ENCODE measurements at places on chromosomes 6 and 20.

- DNase-seq: no peak
These were observed 83.0 kb downstream of the SNX5 start for GRCh38 chr20:17885544-17885943.

DNA sequence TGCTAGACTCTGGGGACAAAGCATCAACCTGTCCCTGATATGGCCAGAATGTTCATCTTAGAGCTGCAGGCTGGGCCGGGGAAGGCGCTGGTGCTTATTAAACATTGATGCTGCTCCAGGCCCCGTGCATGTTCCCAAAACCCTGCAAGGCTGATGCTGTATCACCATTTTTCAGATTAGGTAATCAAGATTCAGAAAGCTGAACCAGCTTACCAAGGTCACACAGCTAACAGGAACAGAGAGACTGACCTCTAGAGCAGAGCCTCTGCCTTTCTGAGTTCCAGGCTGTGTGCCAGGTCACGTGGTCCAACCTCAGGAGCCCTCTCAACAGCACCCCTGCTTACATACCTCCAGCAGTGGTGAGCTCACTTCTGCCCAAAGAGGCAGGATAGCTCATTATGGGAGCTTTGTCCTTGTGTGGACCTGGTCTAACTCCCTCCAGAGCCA, 16.1 kb upstream of the VSTM2L start:
- DNase-seq: no peak

- no peak for DNase-seq
These were observed 92.5 kb upstream of the NXT1 start for GRCh38 chr20:23257848-23258746.

- no peak for DNase-seq
These were observed 45.1 kb downstream of the PTPRA start for GRCh38 chr20:2918096-2919049.

GRCh38 chr6:139029470-139030227, 1.1 kb downstream of the ABRACL start:
- no peak for DNase-seq

GRCh38 chr6:69917834-69918233, 51.5 kb downstream of the COL19A1 start:
- no peak for DNase-seq

DNA sequence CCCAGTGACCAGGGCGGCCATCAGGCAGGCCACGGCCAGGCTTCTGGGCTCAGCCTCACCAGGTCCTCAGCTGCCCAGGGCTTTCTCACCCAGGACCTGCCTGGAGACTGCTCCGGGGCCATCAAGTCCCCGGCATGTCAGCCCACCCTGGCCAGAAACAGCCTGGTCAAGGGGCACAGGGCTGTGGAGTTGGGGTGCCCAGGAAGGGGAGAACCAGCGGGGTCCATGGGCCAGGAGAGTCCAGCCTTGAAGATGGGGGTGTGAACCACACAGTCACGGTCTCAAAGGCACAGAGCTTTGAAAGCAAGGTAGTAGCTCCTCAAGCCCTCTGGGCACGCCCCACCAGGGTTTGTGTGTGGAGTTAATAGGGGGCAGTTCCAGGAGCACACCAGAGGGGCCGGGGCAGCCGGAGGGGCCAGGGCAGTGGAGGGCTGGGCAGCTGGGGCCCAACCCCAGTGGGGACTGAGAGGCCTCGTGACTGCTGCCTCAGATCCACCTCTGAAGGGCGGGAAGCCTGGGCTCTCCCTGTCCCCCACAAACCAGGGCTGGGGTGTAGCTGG, 48.0 kb upstream of the BHLHE23 start:
- no peak for DNase-seq

DNA sequence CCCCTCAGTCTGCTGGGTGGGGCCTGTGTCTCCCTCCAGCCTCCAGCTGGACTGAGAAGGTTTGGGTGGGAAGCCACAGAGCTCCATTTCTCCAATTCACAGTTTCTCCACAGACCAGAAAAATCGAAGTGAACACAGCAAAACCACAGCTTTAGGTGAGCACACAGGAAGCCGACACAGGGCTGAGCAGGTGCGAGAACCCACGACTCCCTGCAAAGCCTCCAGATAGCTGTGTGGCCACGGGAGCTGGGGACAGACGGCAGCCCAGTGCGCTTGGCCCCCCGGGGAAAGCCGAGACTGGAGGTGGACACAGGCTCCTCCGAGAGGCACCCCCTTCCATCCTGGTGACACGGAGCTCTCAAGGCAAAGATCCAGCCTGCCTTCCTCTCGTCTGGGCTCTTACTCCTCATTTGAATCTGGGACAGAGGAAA, 29.0 kb upstream of the MPC1 start:
- DNase-seq: no peak

- no peak for DNase-seq
These were observed 117.6 kb downstream of the HIVEP2 start for GRCh38 chr6:142827369-142827768.

DNA sequence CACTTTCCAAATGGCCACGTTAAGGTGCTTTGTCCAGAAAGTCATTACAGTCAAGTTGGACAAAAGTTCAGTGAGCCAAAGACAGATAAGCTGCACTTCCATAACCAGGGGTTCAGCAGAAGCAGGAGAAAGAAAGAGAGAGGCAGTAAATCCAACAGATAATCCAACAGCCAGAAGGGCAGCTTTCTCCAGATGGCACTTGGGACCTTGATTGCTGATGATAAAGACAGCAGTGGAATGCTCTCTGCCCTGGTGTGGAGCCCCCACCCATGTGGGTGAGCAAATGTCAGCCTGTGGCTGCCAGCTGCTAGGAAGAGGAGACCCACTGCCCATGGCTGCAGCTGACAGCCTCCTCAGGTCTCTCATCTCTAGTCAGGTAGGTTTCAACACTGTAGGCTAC, 18.7 kb upstream of the NRSN1 start:
- no peak for DNase-seq

GRCh38 chr20:13800728-13801134, 15.9 kb downstream of the NDUFAF5 start:
- DNase-seq: peak; percentile 83

DNA sequence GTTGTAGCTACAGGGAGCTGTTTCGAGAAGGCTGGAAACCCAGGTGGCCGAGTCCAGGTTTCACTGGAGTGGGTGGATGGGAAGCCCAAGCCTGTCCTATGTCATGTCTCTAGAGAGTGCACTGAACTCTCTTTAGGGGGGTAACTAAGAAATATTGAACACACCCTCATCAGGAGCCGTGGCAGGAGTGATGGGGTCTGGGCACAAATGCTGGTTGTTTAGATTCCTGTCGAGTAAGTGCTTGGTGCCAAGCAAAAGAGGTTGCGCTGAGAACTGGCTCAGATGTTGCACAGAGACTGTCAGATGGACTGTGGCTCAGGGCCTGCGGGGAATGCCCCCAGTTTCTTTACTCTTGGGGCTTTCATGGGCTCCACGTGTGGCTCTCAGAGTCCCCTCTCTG, 7.3 kb upstream of the FAM209A start:
- no peak for DNase-seq

- DNase-seq: no peak
These were observed 8.0 kb downstream of the POFUT1 start for GRCh38 chr20:32215729-32216128.

- DNase-seq: no peak
These were observed 128.7 kb downstream of the SYNE1 start for GRCh38 chr6:152508477-152508876.

DNA sequence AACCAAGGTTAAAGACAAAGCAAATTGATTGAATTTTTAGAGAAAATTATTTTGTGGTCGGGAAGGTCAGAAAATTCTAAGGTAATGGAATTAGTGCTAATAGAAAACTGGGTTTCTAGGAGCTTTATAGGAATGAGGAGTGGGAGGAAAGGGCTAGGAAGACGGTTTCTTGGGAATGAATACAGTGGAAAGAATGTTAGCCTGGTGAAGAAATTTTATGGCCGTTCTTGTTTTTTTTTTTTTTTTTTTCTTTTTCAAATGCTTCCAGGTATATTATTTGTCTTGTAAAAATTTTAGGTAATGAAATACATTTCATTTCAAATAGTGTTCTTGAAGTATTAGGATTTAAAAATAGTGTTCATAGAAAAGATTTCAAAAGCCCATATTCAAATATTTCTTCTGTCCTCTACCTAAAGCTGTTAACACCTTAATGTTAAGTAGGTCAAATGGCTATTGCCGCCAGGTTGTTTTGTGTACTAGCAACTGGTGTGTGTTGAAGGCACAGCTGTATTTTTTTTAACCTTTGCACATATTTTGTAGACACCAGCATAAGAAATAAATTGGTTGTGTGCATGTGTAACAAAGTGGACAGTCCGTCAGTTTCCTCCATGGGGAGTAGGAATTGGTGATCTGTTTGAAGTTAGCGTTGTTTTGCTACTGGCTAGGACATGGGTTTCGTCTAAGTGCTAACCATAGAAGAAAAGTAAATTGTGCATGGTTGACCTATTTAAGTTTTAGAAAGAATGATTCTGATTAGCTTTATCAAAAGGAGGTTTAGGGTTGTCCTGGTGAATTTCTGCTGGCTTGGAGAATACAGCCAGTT, 32.3 kb downstream of the AFDN start:
- DNase-seq: no peak

DNA sequence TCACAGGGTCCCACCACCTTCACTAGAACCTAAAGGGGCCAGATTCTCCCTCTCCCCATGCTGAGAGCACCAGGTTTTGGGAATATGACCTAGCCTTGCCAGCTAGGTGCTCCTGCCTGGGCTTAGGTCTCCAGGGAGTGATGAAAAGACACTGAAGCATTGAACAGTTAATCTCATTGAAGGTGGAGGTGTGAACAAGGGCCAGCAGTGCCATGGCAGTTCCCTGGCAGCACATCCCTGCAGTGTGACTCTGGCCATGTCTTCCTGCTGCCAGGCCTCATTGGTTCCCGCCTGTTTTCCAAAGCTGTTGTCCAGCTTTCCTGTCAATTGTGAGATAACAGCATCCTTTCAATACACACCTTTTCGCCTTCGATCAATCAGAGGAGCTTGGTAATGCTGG, 10.9 kb downstream of the PPIL6 start:
- no peak for DNase-seq

DNA sequence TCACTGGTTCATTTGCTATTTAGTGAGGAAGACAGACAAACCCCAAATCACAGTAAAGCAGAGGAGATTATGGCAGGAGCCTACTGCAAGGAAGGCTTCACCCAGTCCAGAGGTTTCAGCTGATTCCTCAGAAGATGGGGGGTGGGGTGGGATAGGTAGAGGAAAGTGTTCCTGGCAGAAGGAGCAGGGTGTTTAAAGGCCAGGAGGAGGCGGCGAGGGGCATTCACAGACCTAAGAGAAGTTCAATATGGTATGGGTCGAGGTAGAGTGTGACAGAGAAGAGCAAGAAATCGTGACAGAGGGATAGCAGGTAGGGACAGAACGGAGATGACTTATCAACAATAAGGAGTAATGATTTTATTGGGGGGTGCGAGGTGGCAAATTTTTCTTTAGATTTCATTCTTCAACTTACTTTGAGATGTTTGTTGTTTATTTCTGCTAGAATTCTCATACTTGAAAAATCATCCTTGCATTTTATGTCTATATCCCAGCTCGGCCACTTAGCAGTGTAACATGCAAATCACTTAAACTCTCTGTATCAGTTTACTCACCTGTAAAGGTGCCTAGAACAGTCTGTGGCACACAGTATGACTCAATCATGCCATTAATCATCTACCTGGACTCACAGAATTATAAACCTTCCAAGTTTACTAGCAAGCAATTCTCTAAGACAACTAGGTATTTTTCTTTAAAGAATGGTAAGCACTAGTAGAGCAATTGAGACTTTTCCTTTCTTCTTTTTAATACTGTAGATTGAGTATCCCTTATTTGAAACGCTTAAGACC, 176.7 kb downstream of the REV3L start:
- DNase-seq: no peak

DNA sequence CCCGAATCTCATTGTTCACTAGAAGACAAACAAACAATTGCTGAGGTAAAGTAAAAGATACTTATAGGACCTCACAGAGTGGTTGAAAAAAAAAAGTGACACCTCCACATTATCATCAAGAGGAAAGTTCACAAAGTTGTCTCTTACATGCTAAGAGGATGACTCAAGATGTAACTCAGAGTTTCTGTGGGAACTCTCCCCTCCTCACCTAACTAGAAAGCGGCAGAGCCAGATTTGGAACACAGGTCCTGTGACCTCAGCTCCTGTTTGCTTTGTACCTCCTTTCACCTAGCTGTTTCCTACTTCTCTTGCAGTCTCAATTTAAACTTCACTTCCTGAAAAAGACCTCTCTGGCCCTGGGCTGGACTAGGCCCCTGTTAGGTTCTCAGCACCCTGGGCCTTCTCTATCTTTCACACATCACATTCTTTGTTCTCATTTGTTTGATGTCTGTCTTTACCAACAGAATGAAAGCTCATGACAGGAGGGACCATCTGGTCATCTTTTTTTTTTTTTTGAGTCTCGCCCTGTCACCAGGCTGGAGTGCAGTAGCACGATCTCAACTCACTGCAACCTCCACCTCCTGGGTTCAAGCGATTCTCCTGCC, 60.8 kb downstream of the CD24 start:
- DNase-seq: no peak

GRCh38 chr20:21360705-21361104, 36.6 kb downstream of the NKX2-4 start:
- no peak for DNase-seq

GRCh38 chr20:13006825-13007224, 1.9 kb upstream of the SPTLC3 start:
- DNase-seq: no peak
